NCI-H1105 treated with DMSO at 0.1 percent for 48 hours (cell line): ENCODE measurements at places on chromosomes 5 and 9.

DNA sequence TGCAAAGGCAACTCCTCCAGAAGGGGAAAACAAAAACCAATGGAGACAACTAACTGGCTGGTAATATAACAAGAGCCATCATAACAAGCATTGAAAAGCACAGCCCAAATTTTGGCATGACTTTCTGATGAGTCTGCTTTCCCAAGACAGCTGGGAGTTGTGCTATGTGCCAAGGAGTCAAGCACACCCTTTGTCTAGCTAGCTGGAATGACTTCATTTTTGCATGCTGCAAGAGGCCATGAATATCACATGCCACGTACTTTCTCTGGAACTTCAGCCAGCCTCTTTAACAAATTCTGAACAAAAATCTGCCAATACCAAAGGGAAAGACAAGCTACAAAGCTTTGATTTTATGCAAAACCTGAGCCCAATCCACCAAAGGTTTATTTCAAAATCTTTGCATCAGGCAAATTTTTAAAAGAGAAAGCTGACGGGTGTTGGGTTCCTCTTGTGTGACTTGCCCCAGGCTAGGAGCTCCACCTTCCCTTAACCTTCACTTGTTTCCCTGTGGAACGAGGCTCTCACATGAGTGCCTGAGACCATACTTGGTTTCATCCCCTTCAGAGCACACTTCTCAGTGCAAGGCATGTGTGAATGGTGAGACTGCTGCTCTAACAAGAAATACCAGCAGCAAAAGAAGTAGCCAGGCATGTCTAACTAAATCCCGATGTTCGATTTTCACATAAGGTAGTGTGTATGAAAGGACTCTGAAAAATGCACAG is 47.3 kb downstream of the S1PR3 start:
- no peak for DNase-seq

DNA sequence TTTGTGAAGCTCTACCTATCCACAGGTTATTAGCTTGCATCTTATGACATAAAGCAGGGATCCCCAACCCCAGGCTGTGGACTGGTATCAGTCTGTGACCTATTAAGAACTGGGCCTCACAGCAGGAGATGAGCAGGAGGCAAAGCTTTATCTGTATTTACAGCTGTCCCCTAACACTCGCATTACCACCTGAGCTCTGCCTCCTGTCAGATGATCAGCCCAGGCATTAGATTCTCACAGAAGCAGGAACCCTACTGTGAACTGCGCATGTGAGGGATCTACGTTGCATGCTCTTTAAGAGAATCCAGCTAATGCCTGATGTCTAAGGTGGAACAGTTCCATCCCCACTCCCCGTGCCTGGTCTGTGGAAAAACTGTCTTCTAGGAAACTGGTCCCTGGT is 19.7 kb downstream of the FBXW11 start:
- DNase-seq: no peak

DNA sequence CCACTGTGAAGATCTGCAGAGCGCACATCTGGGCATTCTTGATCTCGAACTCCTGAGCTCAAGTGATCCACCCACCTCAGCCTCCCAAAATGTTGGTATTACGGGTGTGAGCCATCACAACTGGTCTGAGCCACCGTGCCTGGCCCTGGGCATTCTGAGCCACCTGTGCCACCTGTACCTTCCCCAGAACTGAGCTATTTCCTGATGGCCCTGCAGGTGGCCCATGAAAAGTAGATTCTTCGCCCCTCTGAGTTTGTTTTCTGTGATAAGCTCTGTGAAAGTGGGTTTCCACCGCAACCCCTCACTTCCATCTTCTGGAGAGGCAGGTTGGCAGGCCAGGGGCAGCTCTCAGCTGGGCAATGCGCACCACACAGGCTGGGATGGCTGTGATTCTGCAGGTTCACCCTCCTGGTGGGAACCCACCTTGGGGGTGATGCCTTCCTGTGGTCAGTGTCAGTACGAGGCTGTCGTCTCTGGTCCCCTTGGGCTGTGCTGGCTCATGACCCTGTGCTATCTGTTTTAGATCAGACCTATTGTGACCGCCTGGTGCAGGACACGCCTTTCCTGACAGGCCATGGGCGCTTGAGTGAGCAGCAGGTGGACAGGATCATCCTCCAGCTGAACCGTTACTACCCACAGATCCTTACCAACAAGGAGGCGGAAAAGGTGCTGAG is 11.3 kb downstream of the CARD19 start:
- DNase-seq: no peak

DNA sequence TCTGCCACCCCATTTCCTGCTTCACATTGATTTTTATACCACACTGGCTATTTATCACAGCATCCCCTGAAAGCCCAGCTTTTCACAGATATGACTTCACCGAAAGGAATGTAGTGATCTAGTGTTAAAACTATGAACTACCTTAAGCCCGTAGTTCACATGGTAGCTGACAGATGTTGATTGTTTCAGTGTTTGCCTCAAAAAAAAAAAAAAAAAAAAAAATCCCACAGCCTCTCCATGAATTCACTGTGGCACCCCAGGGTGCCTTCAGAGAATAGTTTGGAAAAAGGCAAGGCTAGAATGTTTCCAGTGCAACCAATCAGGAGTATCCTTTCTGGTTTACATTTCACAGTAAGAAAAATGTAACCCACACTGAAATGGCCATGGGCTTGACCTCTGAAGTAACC is 37.1 kb downstream of the GLIS3 start:
- DNase-seq: no peak

GRCh38 chr5:106780355-106780754 is 890.4 kb downstream of the EFNA5 start:
- no peak for DNase-seq

- no peak for DNase-seq
Measured at GRCh38 chr9:99039505-99040182, 65.3 kb upstream of the TGFBR1 start.

- no peak for DNase-seq
Measured at GRCh38 chr5:102932781-102933180, 177.7 kb downstream of the PAM start.

DNA sequence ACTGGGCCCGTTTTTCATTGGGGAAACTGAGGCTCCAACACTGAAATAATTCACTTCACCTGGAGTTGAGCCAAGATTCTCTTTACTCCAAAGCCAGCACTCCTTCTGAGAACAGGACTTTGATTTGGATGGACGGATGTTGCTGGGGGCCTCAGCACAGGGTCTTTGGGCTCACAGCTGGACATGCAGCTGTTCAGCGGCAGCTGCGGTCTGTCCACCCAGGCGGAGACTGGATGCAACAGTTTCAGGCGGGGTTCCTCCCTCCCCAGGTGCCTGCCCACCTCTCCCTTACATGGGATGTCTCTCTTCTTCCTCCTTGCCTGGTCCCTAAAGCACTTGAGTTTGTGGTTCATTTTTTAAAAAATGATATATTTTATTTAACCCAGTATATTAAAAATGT is 219.0 kb upstream of the IRX4 start:
- DNase-seq: no peak

GRCh38 chr9:19298436-19299000 is 68.0 kb downstream of the DENND4C start:
- DNase-seq: no peak

- DNase-seq: no peak
Measured at GRCh38 chr5:167716126-167716775, 575.2 kb upstream of the WWC1 start.

- DNase-seq: no peak
Measured at GRCh38 chr5:6328173-6328572, 50.2 kb downstream of the MED10 start.

GRCh38 chr5:123444016-123444415 is 20.8 kb upstream of the CEP120 start:
- DNase-seq: no peak

GRCh38 chr9:37508135-37508833 is 22.5 kb downstream of the POLR1E start:
- DNase-seq: no peak
